ENCODE measurements at places on chromosomes 6 and 20.

DNA sequence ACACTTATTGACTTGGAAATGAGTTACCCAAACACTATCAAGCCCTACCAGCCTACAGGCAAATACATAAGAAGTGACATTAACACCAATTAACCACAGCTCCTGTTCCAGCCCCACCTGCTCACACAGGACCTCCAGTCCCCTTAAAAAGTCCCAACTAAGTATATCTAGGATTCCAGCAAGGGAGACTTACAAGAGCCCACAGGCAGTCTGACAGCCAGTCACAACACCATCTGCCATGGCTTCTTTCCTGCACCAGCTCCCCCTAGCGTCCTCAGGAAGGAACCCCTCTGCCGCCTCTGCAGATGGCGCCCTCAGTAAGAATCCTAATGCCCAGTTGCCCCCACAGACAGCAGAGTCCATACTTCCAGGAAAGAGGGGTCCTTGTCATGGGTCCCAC is 122.1 kb downstream of the HIVEP2 start:
- no peak for DNase-seq

GRCh38 chr20:59735917-59736316 is 131.6 kb downstream of the PHACTR3 start:
- no peak for DNase-seq

- no peak for DNase-seq
Measured at GRCh38 chr20:20427227-20427864, 59.4 kb downstream of the INSM1 start.

DNA sequence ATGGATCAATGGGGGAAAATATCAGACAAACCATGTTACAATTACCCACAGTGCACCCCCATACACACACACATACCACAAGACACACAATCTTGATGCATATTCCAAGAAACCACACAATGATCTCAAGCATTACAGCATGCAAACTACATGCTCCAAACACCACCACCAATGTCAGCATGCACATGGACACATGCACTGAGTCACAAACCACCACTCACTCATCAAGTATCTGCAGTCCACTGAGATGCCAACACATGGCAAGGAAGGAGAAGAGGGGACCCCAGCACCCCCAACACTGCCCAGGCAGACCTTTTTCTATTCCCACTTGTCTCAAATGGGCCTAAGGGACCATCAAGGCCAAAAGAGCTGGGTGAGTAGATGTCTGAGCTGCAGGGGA is 91.6 kb downstream of the PREX1 start:
- no peak for DNase-seq

GRCh38 chr6:157407646-157408045 is 26.7 kb downstream of the ZDHHC14 start:
- DNase-seq: no peak

- DNase-seq: no peak
Measured at GRCh38 chr6:135266675-135267074, 85.6 kb downstream of the MYB start.

DNA sequence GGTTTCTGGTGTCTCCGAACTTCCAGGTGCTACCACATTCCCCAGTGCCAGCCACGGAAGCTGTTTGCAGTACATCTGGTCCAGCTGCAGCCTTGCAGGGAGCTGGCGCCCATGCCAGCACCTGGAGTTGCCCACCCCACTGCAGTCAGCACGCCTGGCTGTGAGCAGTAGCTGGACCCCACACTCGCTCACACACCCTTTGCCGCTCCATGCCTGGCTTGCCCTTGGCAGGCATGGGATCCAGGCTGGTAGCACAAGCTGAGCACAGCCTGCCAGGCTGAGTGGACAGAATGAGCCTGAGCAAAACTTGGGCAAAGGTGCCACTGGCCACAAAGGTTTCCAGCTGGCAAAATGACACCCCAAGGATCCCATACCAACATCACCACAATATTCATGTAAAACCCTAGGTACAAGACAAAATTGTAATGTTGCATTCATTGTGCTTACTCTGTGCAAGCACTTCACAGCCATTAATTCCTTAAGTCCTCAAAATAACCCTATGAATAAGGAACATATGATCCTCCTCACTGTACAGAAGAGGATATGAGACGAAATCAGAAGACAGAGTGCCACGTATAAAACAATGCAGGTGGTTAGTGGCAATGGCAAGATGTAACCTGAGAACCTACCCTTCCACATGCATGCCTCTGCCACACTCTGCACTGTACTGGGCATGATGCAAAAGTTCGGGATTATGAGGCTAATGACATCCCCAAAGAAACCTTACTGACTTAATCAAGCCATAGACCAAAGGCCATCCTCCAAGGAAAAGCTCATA is 18.3 kb downstream of the KIF16B start:
- DNase-seq: no peak

DNA sequence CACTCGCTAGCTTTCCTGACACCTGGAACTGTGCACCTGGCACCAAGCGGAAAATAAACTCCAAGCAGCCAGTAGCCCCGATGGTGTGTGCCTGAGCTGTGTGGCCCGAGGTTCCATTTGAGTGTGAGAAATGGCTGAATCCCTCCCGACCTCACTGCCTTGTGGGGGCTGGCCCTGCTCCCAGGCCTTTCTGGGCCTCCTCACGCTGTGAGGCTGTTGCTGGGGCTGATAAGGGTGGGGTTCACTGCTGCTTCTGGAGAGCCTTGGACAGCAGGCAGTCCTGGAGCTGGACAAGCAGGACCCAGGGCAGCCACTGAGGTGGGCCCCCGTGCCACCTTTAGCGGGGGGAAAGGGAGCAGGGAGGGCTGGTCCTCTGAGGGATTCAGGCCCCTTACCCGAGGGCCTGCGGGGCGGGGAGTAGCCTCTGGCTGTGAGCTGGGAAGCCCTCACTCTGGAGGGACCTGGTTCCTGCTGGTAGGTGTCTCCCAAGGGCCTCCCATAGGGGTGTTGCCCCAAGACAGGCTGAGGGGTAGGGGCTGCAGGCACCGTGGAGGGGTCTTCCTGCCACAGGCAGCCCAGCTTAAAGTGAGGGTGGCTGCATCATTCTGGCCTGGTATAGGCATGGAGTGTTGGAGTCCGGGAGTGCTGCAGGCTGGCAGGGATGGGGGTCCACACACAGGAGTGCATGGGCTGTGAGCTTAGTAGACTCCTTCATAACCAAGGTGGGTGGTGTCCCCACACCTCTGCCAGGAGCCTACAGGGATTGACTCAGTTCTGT is 1.7 kb downstream of the PPDPF start:
- DNase-seq: no peak

DNA sequence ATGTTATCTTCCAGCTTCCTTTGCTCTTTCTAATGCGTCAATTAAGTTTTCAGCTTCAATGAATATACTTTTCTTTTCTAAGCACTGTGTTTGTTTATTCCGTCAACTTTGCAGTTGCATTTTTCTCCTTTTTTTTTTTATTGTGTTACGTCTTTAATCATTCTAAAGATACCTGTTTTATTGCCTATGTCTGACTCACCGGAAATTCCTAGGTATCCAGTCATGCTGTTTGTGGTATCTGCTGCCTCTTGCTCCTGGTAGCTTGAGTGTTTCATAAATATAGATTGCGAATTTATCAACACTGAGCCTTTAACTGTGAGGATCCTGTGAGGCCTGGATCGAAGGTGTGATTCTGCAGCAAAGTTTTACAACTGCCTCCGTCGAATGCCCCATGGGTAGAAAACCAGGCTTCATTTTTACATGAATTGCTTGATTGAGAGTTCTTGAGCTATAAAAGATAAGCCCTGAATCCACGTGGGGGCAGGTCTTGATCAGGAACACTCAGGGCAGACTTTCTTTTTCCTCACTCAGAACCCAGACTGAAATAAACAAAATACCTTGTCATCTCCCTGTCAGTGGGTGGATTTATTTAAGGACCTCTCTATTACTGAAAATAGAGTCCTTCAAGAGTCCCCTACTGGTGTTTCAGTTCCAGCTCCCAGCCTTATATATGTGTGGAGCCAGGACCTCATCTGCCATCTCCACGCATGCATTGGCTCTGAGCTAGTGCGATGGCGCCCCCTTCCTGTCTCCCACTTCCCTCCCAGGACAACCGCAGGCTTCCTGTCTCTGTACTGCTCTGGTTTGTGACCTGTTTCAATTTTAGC is 60.1 kb upstream of the LRRC1 start:
- DNase-seq: peak; percentile 95

DNA sequence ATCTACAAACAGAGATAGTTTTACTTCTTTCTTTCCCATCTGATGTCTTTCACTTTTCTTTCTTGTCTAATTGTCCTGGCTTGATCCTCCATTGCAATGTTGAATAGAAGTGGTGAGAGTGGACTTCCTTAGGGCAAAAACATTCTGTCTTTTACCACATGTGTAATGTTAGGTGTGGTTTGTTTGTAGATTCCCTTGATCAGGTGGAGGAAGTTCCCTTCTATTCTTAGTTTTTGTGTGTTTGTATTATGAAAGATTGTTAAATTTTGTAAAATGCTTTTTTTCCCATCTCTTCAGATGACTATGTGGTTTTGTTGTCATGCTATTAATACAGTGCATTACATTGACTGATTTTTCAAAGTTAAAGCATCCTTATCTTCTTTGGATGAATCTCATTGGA is 41.6 kb upstream of the DUSP22 start:
- DNase-seq: no peak

DNA sequence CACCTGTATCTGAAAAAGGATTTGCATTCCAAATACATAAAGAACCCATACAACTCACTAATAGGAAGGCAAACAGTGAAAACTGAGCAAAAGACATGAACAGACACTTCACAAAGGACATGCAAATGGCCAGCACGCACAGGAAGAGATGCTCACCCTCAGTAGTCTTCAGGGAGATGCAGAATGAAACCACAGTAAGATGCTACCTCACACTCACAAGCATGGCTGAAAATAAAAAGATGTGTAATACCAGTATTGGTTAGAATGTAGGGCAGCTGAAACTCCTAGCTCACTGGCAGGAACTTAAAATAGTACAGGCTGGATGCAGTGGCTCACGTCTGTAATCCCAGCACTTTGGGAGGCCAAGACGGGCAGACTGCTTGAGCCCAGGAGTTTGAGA is 64.6 kb downstream of the SNX5 start:
- DNase-seq: no peak

DNA sequence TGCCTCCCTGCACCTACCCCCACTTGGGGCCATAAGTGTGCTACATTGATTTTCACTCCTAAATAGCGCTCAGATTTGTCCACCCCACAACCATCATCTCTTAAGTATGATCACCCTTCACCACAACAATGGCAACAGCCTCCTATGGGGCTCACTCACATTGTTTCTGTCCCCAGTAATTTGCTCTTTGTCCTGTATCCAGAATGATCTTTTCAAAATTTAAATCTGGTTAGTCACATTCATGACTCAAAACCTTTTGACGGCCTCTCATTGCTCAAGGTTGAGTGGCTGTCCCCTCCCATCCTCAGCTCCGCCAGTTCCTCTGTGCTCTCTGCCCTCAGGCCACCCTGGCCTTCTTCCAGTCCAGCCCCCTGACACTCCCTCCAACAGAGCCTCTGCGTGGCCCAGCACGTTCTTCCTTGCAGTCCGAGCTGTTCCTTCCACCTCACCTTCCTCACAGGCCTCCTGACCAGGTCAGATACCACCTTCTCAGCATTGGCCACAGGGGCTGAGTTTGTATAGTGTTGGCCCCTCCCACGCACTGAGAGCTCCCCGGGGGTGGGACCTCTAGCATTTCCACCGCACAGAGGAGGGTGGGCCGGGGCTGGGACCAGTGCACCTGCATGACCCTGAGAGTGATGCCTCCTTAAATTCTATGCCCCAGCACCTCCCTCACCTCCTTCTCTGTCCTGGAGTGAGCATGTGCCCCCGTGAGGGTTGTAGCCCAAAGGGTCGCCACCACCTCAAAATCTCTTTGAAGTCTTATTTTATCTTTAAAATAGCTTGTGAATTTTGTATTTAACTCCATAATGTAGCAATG is 2.4 kb upstream of the PPP1R3G start:
- peak; percentile 98 for DNase-seq

DNA sequence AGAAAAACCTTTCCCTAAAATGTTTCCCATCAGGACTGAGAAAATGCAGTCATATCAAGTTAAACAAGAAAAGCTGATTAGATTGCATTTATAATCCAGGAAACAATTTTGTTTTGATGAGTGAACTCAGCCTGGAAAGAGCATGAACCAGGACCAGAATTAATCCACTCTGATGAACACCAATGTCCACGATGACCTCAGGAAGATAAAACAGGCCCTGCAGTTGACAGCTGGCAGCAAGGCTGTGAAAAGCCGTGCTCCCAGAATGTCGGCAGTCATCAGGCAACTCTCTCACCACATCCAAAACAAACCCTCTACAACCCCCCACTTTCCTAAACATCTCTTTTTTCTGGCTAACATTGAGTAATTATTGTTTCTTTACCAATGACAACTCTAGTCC is 74.0 kb upstream of the PROKR2 start:
- no peak for DNase-seq

DNA sequence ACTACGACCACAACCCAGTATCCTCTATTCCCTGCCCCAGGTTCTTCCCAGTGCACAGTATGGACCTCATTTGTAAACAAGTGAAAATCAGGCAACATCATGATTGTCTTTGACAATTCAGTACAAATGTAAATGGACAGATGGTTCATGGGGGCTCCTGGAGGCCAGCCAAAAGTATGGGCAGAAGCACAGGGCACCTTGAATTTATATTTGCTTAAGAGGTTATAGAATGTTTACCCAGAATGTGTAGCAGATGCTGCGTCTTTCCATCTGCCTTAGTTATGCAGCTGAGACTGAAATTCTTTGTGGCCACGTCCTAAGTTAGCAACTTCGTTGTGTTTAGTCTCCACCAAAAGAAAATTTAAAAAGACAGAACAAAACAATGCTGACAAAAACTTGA is 559.6 kb upstream of the NRSN1 start:
- no peak for DNase-seq
